ENCODE measurements at places on chromosomes 2 and 18.

- DNase-seq = no peak
Measured at GRCh38 chr2:50786345-50786744, 245.6 kb downstream of the NRXN1 start.

- no peak for DNase-seq
Measured at GRCh38 chr2:226934546-226935201, 98.8 kb downstream of the RHBDD1 start.

DNA sequence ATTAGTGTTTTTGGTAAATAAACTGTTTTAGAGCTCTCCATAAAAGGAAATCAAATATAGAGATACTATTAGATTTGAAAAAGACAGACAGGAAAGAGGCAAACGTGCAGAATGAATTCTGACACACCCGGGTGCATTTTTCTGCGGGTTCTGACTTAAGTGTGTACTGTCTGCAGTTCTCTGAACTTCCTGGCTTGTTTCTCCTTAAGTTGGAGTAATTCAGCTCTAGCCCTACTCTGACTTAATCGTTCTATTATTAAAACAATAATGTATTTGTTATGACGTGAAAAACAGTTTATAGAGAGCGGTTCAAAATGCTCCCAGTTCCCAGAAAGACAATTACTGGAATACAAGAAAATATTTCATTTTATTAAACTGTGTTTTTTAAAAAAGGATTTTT is 305.9 kb downstream of the ARHGAP15 start:
- DNase-seq = no peak

- no peak for DNase-seq
Measured at GRCh38 chr2:8298783-8299182, 383.1 kb upstream of the ID2 start.

DNA sequence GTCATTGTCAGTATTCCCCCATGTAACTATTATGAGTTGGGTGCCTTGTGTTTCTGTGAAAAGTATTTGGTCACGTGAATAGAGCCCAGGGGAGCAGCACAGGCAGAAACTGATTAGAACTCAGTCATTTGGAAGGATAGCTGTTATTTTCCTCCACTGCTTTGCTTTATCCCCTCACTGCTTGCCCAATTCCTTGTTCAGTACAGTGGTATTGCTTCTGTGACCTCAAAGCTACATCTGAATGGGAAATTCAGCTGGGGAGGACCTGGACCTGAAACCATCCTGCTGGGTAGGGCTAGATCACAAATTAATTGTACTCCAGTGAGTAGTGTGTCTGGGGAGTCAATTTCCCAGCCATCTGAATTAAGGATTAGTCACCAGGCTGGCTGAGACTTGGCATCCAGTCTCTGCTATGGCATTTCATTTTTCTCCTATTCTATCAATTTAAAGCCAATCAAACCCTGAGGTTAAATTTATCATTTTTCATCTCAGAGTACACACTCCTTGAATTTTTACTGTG is 1231.6 kb upstream of the GYPC start:
- no peak for DNase-seq

DNA sequence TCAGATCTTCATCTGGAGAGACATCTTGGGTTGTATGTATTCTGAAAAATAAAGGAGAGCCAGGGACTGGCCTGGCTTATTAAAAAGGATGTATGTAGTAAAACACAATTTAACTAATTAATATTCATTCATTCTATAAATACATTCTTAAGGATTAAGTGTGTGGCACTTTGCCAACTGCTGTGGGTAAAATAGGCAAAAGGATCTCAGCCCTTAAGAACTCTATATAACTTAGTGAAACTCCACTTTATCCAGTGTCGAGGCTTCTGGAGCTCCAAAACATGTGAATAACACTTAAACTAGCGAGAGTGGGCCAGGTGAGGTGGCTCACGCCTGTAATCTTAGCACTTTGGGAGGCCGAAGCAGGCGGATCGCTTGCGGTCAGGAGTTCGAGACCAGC is 7.7 kb upstream of the STK39 start:
- DNase-seq = no peak

GRCh38 chr18:63906056-63906455 is 1.7 kb upstream of the SERPINB10 start:
- no peak for DNase-seq

- DNase-seq = no peak
Measured at GRCh38 chr2:174340400-174341292, 5.9 kb downstream of the SP9 start.

DNA sequence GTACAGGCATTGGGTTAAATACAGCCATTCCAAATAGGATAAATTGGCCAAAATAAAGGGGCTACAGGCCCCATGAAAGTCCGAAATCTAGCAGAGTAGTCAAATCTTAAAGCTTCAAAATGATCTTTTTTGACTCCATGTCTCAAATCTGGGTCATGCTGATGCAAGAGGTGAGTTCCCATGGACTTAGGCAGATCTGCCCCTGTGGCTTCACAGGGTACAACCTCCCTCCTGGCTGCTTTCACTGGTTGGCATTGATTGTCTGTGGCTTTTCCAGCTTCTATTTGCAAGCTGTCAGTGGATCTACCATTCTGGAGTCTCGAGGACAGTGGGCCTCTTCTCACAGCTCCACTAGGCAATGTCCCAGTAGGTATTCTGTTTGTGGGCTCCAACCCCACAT is 56.1 kb downstream of the CCDC141 start:
- no peak for DNase-seq

DNA sequence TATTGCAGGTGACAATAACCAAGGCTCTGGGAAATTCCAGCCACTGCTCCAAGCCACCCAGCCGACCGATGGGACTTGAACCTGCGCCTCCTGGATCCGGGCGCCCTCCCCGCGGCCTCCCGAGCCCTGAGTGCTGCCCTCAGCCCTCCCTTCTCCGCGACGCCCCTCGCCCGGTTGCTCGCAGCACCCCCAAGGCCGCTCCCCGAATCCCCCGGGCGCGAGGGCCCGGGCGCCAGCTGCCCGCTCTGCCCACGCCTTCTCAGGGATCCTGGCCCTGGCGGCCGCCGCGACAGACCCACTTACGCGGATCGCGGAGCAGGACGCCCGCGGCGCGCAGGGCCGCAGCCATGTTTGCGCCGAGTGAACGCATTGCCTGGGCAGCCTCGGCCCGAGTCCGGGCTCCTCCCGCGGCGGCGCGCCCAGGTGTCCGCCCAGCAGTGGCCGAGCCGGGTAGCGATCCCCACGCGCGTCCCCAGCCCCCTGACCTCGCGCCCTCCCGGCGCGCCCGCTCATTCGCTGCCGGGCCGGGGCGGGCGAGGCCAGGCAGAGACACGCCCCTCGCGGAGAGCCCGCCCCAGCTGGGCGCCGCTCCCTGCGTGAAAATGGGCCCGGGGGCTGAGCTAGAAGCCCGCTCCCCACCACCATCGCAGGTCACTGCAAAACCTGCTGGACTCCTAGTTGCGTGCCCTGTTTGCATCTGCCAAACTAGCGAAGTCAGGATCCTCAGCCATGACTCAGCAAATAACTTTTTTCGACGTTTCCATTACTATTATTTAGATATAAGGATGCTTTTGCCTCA is at the start of gene FECH:
FECH (minus strand) TSS at position 452 of the 799 bp plus-strand sequence; CDS start at position 370, 82 bp downstream.
- DNase-seq = peak; percentile 78

- DNase-seq = no peak
Measured at GRCh38 chr2:120299561-120299960, 46.4 kb upstream of the INHBB start.

- no peak for DNase-seq
Measured at GRCh38 chr2:229431327-229431954, 160.4 kb upstream of the PID1 start.

- DNase-seq = no peak
Measured at GRCh38 chr18:35822413-35822812, 150.1 kb upstream of the RMP24 start.

GRCh38 chr2:71778514-71778913 is 325.2 kb downstream of the DYSF start:
- DNase-seq = no peak

DNA sequence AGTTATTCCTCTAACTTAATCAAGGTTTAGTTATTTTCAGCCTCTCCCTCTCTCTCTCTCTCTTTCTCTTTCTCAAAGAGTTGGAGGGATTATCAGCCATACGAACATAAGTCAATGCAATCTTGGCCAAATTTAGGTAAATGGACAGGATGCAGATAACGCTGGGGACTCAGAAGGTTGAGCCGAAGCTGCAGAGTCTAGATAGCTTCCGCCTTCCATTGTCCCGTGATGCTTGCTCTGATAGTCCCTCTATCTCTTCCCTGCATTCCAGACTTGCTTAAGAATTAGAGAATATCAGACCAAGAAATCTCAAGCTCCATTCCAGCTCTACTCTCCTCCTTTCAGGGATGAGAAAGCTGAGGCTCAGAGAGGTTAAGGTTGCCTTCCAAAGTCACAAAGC is 502.8 kb upstream of the TNP1 start:
- no peak for DNase-seq

GRCh38 chr18:70627182-70627802 is 338.4 kb downstream of the SOCS6 start:
- DNase-seq = no peak

DNA sequence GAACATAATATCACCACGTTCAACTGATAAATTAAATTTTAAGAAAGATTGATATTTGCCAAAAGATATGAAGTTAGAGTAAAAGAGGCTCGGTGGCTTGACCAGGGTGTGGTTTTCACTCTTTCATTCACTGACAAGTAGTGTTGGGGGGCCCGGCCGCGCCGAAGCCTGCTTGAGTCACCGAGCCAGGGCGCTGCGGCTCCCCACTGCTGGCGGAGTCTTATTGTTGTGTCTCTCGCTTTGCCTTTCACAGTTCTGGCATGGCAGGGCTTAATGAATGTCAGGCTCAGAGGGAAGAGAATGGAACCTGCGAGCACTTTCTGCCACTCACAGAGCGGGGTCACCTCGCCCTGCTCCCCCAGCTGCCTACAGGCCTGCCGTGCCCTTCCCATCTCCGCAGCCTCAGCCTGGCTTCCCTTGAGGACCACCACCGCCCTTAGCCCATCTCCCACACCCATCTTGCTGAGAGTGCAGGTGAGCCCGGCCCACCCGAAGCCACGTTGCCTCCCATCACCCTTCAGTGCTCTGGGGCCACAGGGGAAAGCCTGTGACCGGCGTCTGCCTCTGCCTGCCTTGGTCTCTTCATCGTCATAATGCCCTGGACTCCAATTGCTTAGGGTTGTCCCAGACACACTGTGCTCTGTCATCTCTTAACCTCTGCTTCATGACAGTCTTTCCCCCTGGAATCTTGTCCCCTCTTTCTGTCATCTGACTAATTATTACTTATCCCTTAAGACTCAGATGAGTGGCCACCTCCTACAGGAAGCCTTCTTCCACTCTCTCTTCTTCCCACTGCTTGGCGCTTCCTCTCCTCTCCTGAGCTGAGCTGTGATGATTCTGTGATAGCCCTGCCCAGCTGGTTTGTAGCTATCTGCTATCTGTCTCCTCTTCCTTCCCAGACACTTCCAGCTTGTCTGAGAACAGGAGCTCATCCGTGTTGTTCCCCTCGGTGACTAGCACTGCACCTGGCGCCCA is 142.5 kb downstream of the FAM210A start:
- DNase-seq = no peak

DNA sequence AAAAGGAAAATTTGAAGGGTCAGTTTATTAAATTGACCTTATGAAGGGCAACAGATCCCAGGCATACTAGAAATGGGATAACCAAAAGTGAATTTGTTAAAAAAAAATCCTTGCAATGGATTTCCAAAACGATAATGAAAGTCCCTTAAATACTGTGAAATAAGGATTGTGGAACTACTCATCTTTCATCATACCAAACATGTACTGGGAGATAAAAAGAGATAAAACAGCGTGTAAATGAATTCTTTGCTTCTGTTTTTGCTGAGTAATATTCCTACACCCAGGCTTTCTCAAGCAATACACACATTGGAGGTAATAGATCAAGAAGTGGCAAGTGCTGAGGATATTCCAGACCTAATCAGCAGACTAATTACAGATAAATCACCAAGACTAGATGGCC is 3.8 kb downstream of the LYPD6 start:
- DNase-seq = no peak

- DNase-seq = peak; percentile 76
Measured at GRCh38 chr2:30115141-30115980, 31.4 kb upstream of the YPEL5 start.

DNA sequence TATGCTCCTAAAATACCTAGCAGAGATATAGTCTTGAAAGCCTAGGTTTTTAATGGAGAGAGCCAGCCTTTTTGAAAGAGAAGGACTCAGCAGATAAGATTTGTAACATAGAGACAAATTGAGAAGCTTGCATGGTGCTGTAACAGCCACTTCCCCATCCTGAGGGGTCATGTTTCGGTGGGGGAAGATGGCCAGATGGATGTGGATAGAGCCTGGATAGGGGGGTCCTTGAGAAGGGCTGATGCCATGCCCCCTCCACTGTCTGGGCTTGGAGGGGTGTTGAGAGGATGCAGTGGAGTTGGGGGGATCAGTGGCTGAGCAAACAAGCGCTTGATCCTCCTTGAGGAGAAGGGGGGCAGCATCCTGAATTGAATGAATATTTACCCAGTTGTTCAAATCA is 178.0 kb upstream of the HS6ST1 start:
- DNase-seq = no peak

DNA sequence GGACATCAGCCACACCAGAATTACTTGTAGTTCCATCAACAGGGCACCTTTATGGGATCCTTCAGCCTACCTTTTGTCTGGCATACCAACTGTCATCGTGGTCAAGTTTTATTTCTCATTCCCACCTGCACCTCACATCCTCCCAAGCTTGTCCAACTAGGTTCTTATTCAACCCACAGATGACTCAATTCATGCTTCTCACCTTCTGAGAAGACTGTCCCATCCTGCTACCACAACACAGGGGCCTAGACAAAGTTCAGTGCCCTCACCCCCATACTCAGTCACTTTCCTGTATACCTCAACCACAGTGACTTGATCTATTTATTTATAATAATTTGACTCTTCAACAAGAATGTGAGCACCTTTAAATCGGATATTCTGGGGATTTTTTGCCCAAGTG is 114.4 kb upstream of the ACVR1C start:
- peak; percentile 31 for DNase-seq

DNA sequence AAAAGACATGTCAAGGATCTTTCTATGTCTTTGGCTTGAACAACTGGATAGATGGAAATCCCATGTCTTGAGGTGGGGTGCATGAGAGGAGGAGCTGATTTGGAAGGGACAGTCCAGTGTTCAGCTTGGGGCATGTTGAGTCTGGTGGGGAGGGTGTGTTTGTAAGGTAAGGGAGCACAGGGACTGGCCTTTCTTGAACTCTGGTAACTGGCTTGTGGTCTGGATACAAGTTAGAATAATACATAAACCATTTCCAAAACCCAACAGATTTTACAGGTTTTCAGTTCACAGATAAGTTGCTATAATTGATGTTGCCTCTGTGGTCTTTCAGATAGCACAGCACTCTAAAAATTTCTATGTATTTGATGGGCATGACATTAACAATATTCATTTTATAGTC is 24.2 kb downstream of the RHBDD1 start:
- no peak for DNase-seq

GRCh38 chr2:158025255-158025996 is 76.2 kb upstream of the UPP2 start:
- DNase-seq = no peak

DNA sequence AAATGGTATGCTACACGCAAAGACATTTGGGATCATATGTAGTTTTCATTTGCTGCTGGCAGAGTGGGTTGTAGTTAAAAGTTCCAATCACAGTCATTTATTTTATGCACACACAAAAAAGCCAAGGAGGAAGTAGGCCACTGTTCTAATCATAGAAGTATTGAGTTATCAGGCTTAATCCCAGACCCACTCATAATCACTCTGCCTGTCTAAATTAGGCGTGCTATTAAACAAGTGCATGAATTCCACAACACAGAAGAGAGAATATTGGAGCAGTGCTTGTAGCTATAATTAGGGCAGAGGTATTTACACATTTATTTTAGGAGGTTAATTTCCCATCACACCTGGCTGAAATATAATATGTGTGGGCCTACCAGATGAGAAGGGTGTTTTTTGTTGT is 65.7 kb upstream of the FIGN start:
- no peak for DNase-seq

- DNase-seq = no peak
Measured at GRCh38 chr2:191013682-191013931, 364 bp downstream of the STAT1 start.

Data from stimulated activated CD4-positive, alpha-beta T cell treated with anti-CD3 and anti-CD28 coated beads, Interleukin-15, amount 100 ng/mL, for 24 hours (primary cell).